A549 treated with CpdA at 1 μM for 4 hours (cell line): ENCODE measurements at places on chromosomes 16 and 17. TPM values are rescaled to one million over a fixed set of nuclear protein-coding genes. Genes with fewer than 3 reads are reported as not detected.

The CD300A gene
- total RNA-seq = 0.05 TPM in 1 of 5 replicates, not detected in the others

The C17orf78 gene
- not detected in 5 replicates for total RNA-seq

The KRTAP2-3 gene
- total RNA-seq = 0.08 TPM in 1 of 5 replicates, not detected in the others

The SPNS2 gene
- 7.3 to 13.9 TPM (median 10.7 TPM) in 5 replicates for total RNA-seq

The CLEC3A gene
- total RNA-seq = not detected in 5 replicates

The RDM1 gene
- total RNA-seq = 2.6 to 3.4 TPM (median 2.8 TPM) in 5 replicates

The C17orf50 gene
- total RNA-seq = 0.23 to 0.42 TPM (median 0.30 TPM) in 5 replicates

The SLC6A2 gene
- 0.05 TPM in 2 of 5 replicates, not detected in the others for total RNA-seq

The TMEM238L gene
- total RNA-seq = not detected in 5 replicates
